Stimulated activated CD4-positive, alpha-beta T cell treated with anti-CD3 and anti-CD28 coated beads, TNF-alpha, amount 100 ng/mL, for 1 hour (primary cell): ENCODE measurements at places on chromosomes 6 and 20.

GRCh38 chr6:168715643-168716481, 274.9 kb downstream of the SMOC2 start:
- DNase-seq, result no peak

DNA sequence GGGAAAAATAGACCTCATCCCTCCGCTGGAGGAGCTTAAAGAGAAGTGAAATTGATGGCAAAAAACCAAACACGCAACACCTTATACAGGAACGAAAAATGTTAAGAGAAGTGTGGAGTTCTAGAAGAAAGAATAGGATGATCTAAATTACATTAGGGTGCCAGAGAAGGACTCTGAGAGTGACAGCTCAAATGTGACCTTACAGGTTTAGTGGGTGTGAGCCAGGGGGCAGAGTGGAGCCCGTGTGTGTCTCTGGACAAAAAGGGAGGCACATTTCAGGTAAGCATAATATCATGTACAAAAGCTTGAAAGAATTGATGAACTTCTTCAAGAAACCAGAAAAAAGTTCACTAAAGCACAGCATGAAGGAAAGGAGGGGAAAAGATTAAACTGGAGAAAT, 20.8 kb downstream of the HLA-DRA start:
- DNase-seq, result no peak

DNA sequence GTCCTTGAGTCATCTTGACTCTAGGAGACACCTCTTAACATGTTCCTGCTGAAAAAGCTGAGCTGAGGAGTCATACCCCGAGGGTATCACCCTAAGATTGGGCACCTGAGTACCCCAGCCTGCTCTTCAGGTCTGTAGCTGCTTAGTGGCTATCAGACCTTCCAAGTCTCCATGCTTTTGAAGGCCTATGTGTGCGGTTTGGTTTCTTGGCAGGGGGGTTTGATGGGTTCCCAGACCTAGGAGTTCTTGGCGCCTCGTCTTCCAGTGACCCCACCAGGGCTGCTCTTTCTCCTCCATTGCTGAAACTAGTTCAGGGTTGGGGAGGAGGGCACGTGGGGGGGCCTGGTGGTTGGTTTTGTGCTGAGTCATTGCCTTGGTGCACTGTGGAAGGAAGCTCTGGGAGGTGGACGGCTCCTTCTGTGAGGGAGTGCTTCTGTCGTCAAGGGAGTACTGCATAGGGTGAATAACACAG, 20.1 kb downstream of the IGF2R start:
- no peak for DNase-seq

- DNase-seq, result no peak
Measured at GRCh38 chr6:13357551-13358075, 29.3 kb upstream of the TBC1D7 start.

DNA sequence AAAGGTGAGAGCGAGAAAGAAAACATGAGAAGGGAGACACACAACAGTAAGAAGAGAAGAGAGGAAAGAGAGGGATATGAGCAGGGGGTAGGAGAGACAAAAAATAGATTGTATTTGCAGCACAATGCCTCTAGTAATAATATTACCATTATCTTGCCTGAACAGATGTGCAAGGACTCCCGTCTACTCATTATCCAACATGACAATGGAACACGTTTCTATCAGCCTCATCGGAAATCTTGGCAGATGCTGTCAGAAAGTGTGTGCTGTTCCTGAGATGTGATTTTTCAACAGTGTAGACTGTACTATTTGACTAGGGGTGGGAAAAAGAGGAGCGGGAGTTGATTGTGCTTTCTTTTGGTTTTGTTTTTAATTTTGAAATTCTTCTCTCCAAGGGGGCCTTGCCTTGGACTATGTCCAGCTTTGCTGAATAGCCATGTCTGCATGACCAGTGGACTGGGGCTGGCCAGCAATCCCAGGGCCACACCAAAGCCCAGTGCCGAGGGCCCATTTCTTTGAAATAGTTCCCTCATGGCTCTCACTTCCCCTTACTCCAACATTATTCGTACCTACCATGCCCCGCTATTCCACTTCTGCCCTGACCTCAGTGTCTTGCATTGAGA, 11.3 kb upstream of the TRAM2 start:
- no peak for DNase-seq

- DNase-seq, result no peak
Measured at GRCh38 chr6:41122373-41122772, 31.8 kb downstream of the TREML1 start.

DNA sequence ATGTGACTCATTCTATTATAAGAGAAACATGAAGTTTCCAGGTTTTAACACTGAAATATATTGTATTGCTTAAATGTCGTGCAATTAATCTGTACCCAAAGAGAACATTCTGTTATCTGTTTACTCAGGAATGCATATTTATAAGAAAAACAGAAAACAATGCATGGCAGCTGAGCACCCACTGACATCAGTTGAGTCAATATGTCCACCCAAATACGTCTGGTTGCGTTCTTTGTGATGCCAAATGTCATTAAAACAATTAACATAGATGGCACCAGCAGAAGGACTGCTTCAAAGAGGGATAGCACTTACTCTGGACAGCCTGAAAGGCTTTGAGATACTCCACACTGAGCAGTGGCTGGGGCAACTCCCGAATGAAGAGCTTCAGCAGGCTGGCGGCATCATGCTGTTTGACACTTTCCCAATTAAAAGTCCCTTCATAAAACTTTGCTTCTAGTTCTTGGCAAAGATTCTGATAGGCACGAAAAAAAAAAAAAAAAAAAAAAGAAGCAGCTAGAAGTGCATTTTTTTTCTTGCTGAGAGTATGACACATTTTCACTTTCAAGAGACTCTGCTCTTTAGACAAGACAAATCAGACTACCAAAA, 102.3 kb downstream of the ARHGAP18 start:
- DNase-seq, result no peak

DNA sequence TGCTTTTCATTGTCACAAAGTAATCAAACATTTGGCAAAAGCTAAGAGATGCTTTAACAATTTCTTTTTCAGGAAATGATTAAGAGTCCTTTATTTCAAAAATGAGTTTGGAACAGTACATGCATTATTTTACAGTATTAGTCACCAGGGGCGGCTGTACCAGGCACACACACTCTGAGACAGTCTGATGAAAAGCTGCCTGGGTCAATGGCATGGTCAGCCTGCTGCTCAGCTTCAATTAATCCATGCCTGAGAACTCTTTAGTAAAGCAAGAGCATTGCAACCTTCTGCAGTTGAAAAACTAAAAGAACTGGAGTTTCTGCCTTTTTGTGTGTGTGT, 105.5 kb downstream of the TULP4 start:
- DNase-seq, result no peak
